MCF 10A (cell line): ENCODE measurements at places on chromosomes 4 and X. TPM values are rescaled to one million over a fixed set of nuclear protein-coding genes. Genes with fewer than 3 reads are reported as not detected.

The SNX12 gene
- total RNA-seq: 67.0 and 81.3 TPM in 2 replicates

The EDA2R gene
- total RNA-seq: 30.3 and 32.4 TPM in 2 replicates

The RNF212 gene
- total RNA-seq: not detected in 2 replicates

The HTN1 gene
- total RNA-seq: not detected in 2 replicates

The FGFR3 gene
- 2.5 and 6.5 TPM in 2 replicates for total RNA-seq

The SERPINA7 gene
- not detected in 2 replicates for total RNA-seq

The RBM41 gene
- total RNA-seq: 20.2 and 24.7 TPM in 2 replicates

The TMEM150C gene
- 0.10 TPM in 1 of 2 replicates, not detected in the other for total RNA-seq

The TRIM61 gene
- total RNA-seq: 0.26 TPM in 1 of 2 replicates, not detected in the other

The ARX gene
- 0.10 TPM in 1 of 2 replicates, not detected in the other for total RNA-seq

The ADAM29 gene
- total RNA-seq: not detected in 2 replicates

The GYG2 gene
- not detected in 2 replicates for total RNA-seq

The PDZD11 gene
- total RNA-seq: 51.9 and 57.2 TPM in 2 replicates

The EDNRA gene
- not detected in 2 replicates for total RNA-seq

GRCh38 chr4:70671091-70671490, 4.8 kb upstream of the JCHAIN start:
- DNase-seq: no peak

DNA sequence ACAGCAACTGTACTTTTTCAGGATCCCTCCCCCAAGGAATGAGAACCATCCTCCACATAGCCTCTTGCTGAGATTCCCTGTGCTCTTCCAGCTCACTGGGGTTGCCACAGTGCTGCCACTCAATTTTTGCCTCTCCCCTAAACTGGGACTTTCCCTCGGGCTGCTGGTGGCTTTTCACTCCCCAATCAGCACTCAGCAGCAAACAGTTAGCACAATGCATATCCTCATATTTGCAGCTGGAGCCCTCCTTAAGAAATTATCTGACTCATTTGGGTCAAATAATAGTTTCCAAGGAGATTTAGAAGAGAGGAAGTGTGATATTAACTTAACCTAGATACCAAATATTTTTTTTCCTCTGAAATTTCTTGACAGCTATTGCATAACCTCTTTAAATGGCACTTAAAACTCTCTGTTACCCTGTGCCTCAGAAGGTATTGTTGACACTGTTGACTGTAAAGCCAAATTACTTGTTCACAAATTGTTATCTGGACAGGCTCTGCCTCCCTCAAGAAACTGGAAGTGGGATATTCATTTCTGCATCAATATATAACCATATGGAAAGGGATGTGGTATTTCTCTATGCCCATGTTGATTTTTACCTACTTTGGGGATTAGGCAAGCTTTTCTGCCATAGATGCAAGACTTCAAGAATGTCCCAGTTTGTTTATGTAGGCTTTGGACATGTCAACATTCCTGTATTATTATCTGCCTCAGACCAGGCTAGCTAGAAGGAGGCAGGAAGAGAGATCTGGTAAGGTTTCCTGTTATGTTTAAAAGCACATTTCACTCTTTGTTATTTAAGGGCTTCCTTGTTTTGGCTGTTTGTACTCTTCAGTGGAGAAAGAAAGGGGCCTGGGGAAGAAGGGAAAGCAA, 58.0 kb downstream of the SEPTIN11 start:
- DNase-seq: peak; percentile 63

- no peak for DNase-seq
Measured at GRCh38 chr4:3485011-3485791, 22.1 kb downstream of the DOK7 start.

GRCh38 chr4:35541888-35542213, 702.5 kb downstream of the ARAP2 start:
- DNase-seq: no peak

GRCh38 chr4:101071241-101071640, 276.1 kb downstream of the PPP3CA start:
- no peak for DNase-seq

DNA sequence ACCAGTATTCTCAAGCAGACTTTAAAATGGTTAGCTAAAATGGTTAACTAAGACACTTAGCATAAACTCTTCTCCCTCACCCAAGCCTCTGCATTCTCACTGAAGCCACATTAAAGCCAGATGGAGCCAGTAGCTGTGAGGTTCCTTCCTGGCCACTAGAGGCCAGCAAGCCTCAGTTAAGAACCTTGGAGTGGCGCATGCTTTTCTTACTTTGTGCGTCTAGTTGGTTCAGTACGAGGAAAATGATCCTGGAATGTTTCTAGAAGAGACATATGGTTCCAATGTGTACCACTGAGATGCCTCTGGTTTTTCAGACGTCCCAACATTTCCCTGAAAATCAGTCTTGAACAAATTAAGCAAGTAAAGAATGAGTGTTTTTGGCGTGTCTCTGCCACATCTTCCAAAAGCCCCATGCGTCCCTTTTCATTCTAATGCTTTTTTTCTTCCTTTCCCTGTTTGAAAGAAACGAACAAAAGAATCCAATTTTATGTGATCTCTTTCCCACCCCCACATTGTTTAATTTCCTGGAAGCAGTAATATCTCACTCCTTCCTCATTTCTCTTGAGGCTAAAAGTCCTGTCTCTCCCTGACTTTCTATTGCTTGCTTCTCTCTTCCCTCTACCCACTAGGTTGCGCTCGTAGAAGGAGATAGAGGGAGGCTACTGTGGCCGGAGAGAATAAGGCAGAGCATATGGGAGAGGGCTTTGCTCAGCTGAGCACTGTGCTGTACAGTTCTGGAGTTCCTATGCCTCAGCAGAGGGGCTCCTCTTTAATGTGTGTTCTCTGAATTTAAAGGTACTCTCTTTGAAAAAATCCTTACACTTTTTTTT, 82.9 kb upstream of the TAB3 start:
- peak; percentile 46 for DNase-seq

DNA sequence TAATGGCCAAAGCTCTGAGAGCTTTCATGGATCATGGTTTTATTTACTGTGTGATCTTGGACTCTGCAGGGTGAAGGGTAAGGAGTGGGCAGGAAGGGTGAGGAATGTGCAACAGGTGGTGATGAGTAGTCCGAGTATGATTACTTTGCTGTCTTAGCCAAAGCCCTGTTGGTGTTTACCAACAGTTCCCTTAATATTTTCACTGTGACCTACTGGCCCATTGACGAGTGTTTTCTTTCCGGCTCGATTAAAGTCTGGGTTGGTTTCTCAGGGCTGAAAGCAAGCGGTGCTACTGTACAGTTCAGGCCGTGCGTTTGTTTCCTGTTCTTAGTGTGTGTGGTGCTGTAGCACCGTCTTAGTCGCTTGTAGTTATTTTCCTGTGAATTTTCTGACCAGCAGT, 2.6 kb downstream of the ARHGAP24 start:
- no peak for DNase-seq

GRCh38 chr4:88979276-88979675, 77.7 kb downstream of the FAM13A start:
- no peak for DNase-seq

GRCh38 chr4:138911909-138912703, 103.5 kb upstream of the NOCT start:
- DNase-seq: no peak

GRCh38 chrX:112266136-112266535, 183.6 kb upstream of the TRPC5 start:
- peak; percentile 3 for DNase-seq

- peak; percentile 83 for DNase-seq
Measured at GRCh38 chr4:134027931-134028330, 173.7 kb downstream of the PABPC4L start.

GRCh38 chr4:85979276-85979675, 380.6 kb downstream of the MAPK10 start:
- DNase-seq: no peak

DNA sequence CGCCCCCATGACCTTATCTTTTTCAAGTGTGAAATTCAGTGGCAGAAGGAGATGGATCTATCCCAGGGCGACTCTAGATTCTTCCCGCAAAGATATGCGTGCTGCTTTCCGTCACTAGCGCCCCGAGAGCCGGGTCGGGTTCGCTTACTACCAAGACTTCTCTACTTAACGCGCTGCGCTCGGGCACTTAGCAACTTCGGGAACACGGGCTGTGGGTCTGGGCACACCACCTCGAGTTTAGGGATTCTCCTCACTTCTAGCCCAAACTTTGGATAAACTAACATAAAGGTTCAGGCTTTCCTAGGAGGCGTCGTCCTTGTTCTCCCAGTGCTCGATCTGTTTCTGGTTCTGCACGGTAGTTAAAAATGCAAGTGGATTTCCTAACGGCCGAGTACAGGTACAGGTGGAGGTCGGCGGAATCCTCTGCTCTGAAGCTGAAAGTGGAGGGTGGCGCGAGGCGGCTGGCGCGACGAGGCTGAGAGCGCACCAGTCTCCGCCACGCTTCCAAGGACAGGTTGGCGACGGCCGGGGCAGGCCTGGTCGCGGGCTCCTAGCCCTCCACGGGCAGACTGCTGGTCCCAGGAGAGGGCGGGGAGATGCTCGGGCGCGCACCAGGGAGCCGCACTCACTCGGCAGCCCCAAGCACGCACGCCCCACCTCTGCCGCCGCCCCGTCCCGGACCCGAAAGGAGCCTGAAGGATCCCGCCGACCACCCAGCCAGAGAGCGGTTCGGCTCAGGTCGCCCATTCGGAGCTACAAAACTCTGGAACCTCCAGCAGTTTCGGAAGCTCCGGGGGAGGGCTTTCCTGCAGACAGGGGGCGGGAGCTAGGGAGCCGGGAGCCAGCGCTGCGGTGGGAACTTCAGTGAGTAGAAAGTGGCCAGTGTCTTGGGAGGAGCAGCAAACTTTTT, 100.8 kb upstream of the TENM3 start:
- no peak for DNase-seq

- no peak for DNase-seq
Measured at GRCh38 chr4:185020863-185021761, 2.8 kb downstream of the HELT start.

- DNase-seq: no peak
Measured at GRCh38 chr4:5528031-5528436, 180.3 kb downstream of the EVC2 start.

GRCh38 chrX:42857766-42858165, 79.8 kb upstream of the PPP1R2C start:
- no peak for DNase-seq

- no peak for DNase-seq
Measured at GRCh38 chrX:29107231-29107630, 520.0 kb downstream of the IL1RAPL1 start.

DNA sequence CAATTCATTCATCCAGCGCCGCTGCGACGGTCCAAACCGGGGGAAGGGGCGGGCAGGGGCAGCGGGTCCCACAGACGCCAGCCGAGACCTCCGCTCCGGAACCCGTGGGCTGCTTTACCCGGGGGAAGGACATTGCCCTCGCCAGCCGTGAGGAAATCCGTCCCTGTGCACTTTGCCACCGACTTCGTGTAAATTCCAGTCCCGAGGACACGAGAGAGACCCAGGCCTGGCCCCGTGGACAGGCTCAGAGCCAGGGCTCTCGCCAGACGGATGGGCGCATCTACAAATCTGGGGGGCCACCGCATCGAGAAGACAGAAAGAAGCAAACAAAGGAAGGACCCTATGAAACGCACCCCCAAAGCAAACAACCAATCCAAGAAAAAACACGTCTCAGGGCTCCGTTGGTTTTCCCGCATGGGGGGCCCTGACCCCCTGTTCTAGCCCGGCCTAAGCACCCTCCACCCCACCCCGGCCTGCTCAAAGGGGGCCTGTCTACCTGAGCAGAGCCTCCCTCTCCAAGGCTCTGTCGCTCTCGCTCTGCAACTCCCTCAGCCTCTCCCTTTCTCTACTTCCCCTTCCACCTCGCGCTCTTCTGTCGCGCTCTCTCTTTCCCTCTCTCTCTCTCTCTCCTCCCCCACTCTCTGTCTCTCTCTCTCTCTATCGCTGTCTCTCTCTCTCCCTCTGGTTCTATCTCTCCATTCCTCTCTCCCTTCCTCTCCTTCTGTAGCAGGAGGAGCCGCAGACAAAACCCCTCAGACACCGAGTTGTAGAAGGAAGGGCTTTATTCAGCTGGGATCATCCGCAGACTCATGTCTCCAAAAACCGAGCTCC, 11.3 kb downstream of the FRG2 start:
- no peak for DNase-seq

DNA sequence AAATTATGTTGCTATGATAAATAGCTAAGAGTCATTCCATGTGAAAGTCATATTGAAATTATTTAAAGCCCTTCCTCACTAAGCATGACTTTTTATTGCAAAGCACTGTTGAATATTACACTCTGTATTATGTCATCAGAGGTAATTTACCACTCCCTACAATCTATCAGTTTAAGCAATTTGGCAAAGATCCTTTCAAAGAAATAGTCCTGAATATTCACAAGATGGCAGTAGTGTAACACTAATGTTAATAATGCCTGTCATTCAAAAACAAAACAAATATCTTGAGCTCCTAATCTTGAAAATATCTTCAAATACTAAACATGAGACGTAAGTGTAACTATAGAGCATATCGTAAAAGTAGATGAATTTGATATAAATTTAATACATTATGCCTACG, 208.6 kb upstream of the TECRL start:
- DNase-seq: peak; percentile 48

DNA sequence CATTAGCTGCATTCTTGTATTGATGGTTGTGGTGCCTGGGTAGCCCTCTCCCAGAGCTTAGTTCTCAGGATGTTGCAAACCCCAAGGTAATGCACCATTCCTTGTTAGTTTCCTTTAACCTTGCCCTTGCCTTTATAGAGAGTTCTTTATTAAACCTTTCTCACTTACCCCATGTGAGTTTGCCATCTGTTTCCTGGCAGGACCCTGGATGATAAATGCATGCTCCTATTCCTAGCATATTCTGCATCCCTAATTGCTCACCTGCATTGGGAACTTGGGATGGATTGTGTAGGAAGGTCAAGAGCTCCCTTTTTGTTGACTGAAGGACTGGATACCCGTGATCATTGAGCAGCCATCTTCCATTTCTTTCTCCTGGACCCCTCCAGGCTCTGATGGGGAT, 59.9 kb upstream of the AP1S2 start:
- DNase-seq: no peak

DNA sequence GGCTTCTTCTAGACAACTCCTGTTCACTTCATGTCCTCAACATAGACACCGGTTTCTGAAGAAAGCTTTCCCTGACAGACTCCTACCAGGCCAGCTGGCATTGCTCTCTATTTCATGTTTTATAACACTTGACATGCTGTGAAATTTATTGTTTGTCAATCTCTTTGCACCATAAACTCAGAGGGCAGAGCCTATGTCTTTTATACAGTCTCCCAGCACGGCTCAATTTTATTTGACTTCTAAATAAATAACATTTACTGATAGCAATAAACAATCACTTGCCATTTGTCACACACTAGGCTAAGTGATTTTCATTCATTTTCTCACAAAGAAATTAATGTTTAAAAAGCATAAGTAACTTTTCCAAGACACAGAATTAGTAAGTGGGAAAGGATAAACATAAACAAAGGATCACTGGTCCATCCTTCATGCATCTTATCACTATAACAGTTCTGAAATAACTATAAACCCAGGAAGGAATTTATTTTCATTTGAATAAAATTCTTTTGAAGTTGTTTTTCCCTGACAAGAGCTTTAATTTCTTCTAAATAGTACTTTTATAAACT, 577.6 kb downstream of the TECRL start:
- no peak for DNase-seq

GRCh38 chr4:78756776-78757175, 19.4 kb upstream of the BMP2K start:
- DNase-seq: no peak

- peak; percentile 33 for DNase-seq
Measured at GRCh38 chr4:66688674-66689073, 856.6 kb downstream of the CENPC start.

- no peak for DNase-seq
Measured at GRCh38 chrX:3748052-3748559, 34.7 kb upstream of the PRKX start.
